ENCODE measurements at places on chromosomes 1 and 21.
A peak's percentile ranks its signal among the peaks of the same experiment; 100 is the strongest.

DNA sequence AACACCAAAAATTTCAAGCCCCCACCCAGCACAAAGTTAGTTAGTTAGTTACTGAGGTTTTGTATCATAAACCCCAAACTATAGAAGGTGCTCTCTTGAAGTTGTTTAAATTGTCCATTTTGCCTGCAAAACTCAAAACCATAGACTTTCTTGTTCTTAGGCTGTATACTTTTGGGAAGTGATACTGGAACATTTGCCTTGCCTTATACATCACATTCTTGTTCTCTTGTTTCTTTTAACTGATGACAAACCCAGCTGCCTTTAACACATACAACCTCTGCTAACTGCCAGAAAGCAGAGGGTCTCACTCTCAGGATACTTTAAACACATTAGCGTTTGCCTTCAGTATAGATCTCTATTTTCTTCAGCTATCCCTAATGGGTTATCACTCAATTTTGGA, 570.5 kb downstream of the MRPL39 start:
- no peak for DNase-seq

- DNase-seq, result peak; percentile 90
Measured at GRCh38 chr1:161021165-161021969, 415 bp upstream of the F11R start.

DNA sequence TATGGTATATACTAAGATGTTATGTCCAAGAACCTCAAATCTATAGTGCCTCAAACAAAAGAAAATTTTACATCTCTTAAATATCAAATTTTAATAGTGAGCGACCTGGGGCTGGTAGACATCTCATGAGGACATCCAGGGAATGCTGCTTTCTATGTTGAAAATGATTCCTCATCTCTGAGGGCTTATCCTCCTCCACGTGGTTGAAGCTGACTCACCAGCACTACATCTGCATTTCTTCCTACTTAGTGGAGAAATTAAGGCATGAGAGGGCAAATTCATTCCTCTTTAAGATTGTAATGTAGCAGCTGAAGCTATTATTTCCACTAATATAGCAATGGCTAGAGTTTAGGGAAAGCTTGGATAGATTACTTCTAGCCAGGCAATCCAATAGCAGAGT, 529.5 kb downstream of the COL11A1 start:
- DNase-seq, result no peak

GRCh38 chr1:25782608-25783201, 17.3 kb upstream of the SELENON start:
- no peak for DNase-seq

GRCh38 chr1:107116306-107116790, 24.5 kb upstream of the NTNG1 start:
- no peak for DNase-seq

DNA sequence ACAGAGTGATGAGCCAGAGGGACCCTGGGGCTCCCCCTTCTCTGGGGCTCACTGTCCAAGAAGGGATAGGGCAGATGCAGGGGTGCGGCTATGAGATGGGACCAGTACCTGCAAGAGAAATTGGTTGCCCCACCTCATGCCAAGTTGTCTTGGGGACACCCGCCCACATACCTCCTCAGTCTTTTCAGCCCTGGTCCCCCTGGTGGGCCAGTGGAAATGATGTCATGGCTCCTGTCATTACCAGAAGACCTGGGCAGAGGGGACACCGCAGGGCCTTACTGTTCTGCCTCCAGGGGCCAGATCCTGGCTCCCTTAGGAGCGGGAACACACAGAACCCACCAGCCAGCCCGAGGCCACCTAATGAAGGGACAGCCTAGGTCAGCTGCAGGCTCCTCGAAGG, 63.2 kb downstream of the CDK18 start:
- DNase-seq, result no peak

- no peak for DNase-seq
Measured at GRCh38 chr1:158328426-158328825, 2.9 kb downstream of the CD1B start.

DNA sequence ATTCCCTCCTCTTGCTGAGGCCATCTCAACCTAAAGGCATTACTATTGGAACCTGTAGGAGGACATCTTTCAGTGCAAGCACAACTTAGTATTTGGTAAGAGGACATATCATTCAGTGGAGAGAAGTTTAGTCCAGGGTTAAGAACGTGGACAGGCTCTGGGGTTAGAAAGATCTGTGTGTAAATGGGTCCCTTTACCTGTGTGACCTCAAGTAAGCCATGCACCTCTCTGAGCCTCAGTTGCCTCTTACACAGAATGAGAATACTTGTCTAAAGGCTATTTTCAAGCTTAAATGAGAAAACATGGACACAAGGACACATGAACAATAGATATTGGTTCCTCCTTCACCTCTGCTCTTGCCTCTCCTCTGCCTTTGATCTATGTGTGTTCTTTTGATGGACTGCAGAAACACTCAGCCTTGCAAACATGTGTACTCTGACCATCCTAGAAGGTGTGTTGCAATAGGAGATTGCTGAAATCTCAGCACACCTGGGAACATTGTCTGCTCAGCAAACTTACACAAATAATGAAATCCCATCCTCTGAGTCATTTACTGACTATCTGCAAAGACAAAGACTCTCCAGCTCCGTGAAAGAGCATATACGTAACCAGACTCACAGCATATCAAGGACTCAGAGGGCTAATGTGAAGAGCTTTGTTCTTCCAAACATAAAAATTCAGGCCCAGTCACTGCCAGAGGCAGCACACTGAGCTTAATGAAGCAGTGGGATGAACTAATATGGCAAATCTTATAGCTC, 143.8 kb downstream of the DAB1 start:
- no peak for DNase-seq

DNA sequence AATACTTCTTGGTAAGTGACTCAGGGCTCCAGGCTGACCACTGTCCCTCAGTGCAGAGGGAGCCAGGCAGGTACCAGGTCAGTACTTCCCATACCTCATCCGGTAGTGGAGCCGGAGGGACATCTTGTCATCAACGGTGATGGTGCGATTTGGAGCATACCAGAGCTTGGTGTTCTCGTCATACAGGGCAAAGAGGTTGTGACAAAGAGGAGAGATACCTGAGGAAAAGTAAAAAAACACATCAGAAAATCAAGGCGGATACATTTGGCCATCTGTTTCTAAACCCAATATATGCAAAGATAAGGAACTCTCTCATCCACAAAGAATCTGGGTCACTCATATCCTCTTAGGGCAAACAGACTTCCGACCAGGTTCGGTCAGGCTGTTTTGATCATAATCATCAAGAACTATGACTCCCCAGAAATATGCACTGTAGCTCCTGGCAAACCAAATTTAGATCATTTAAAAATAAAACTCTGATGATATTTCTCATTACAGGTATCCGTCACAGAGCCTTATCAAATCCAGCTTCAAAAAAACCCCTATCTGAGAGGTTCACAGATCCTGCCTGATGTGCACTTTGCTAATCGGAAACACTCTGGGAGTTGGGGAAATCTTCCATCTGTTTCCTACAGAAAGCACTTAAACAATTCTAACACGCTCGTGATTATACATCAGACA, 87.3 kb downstream of the JAK1 start:
- no peak for DNase-seq

- no peak for DNase-seq
Measured at GRCh38 chr1:177772386-177772960, 197.4 kb downstream of the SEC16B start.

DNA sequence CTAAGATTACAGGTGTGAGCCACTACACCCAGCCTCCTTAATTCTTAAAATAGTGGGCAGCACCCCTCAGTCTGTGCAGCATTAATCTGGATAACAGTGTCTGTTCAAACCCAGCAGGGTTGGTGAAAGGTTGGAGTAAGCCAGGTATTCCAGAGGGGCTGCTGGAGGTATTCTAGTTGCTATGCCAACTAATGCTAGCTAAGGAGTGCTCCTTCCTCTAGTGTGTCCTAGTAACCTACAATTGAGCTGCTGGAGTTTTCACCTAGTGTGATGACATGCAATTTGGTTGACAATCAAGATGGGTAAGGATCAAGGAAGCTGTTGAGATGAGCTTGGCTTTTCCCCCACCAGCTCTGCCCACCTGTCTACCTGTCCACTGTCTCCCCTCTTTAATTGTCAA, 100.2 kb upstream of the IPO9 start:
- DNase-seq, result no peak

DNA sequence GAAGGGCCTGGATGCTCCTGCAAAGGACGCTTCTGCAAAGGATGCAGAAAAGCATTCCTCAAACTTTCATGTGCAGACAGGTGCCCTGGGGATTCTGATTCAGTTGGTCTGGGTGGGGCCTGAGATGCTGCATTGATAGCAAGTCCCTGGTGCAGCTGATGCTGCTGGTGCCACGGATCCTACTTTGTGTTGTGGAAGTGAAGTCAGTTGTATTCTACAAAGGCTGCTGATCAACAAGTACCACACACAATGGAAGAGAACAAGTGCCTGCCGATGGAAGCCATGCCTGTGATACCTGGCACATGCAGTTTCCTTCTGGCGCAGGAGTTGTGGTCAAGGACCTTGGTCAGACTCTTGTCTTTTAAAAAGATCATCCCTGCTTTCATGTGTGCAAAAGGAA, 478.8 kb downstream of the CAMTA1 start:
- DNase-seq, result no peak

GRCh38 chr21:42571391-42572150, 57.9 kb downstream of the SLC37A1 start:
- no peak for DNase-seq

- DNase-seq, result no peak
Measured at GRCh38 chr1:168729405-168729802, 398 bp upstream of the DPT start.

DNA sequence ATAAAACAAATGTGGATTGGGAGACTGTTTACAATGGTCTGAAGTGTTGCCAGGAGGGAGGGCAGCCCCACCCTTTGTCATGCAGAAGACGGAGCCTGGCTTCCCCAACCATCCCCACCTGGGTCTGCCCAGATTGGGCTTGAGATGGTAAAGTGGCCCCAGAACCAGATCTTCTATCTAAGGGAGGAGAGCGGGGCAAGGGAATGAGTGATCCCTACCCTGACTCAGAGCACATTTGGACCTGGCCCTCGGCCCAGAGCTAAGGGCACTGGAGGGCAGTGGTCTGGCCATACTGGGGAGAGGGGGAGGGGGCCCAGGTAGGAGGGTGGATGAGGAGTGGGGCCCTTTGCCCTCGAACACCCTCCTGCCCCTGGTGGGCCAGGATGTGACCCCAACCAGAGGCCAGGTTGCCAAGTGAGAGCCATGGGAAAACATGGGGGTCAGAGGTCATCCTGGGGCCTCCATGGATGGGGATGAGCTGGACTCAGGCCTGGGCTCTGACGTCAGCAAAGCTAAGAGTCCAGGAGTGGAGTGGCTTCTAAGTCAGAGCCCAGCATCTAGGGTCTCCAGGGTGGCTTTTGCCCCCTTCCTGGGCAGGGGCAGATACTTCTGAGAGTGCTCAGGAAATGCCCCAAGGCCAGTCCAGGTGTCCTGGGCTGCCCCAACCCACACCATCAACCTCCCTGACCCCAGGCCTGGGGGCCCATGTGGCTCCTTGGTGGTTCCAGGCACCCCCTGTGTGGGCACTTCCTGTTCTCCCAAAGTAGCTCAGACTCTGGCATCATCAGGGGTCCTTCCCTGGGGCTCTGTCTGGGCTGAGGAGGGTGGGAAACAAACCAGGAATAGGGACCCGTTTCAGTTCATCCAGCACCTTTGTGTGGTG, 1.6 kb upstream of the LEFTY1 start:
- DNase-seq, result no peak

GRCh38 chr1:115929881-115930280, 46.4 kb upstream of the SLC22A15 start:
- no peak for DNase-seq

DNA sequence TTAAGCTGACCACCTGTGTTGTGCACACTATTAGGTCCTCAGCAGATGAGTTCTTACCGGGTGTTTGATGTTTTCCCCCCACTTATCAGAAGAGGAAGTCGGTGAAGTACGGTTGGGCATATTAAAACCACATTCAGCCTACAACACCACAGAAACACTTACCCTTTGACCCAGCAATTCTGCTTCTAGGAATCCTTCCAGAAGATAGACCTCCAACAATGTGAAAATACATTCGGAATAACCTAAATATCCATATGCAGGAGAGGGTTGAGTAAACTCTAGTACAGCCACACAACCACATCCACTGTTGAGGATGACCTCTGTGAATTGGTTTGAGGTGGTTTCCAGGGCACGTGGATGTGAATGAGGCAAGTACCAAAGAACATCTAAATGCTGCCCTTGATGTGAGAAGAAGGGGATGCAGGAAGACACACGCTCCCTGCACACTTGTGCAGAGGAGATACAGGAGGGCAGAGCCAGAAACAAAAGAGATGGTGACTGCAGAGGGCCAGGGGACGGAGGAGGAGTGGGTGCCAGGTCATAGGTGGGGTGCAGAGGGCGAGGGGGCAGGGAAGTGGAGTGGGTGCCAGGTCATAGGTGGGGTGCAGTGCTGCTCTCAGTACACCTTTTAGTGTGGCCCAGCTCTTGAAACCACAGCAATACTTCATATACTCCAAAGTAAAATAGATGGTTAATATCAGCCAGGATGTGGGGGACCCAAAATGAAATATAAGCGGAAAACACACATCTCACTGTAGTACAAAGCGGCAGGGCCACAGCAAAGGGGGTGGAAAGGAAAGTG, 12.8 kb downstream of the ADARB1 start:
- no peak for DNase-seq

Measured in GM19239 (cell line).